ENCODE measurements at places on chromosomes 4 and X.
A peak's percentile ranks its signal among the peaks of the same experiment; 100 is the strongest.

DNA sequence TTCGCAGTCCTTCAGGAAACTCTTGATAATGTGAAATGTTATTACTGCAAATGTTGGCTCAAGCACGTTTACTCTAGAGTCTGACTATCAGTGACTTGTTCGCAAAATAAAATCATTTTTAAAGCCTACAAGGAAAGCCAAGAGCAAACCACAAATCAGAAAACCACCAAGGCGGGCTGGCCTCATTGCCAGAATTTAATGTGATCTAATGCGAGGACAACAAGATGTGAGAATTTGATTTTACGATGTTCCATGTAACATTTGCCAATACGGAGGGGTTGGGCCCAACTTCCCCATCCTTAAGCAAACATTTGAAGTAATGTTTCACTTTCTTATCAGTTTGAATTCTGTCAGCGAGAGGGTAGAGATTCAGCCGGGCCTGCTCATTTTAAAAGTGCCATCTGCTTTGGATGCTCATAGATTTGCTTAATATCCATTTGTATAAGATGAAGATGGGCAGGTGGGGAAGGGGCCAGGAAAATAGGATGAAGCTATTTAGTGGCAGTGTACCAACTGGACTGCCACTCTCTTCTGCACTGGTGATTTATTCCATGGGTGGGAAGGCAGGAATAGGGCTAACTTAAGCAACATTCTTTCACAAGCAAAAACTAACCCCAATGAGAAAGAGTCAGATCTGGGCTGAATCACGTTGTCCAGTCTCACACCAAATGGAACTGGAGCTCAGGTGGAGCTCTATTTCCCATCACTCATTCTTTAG lies 225.3 kb downstream of the ANAPC10 start:
- no peak for DNase-seq

DNA sequence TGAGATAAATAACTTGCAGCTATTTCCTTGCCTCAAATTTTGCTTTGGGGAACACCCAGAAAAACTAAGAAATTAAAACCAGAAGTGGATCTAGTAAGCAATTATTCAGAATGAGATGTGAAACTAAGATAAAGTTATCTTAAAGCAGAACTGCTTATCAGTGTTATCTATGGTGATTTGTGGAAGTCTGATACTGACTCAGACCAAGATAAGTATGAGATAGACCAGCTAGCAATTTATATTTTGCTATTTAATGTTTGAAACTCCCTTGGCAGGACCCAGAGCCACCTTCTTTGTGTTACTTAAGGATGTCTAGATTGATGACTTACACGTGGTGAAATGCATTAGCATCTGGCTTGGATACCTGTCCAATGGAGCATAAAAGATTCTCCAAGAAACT lies 368.1 kb downstream of the EPHA5 start:
- no peak for DNase-seq

DNA sequence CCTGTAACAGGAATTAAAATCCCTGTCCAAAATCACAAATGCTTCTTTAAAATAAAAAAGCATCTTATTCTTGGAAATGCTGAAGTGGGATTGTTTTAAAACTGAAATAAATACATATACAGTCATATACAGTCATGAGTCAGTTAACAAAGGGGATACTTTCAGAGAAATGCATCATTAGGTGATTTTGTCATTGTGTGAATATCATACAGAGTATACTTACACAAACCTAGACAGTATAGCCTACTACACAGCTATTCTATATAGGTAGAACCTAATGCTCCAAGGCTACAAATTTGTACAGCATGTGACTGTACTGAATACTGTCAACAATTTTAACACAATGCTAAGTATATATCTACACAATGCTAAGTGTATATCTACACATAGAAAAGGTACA lies 104.3 kb downstream of the BRWD3 start:
- no peak for DNase-seq

GRCh38 chrX:27608671-27609070 lies 18.5 kb downstream of the DCAF8L2 start:
- no peak for DNase-seq

DNA sequence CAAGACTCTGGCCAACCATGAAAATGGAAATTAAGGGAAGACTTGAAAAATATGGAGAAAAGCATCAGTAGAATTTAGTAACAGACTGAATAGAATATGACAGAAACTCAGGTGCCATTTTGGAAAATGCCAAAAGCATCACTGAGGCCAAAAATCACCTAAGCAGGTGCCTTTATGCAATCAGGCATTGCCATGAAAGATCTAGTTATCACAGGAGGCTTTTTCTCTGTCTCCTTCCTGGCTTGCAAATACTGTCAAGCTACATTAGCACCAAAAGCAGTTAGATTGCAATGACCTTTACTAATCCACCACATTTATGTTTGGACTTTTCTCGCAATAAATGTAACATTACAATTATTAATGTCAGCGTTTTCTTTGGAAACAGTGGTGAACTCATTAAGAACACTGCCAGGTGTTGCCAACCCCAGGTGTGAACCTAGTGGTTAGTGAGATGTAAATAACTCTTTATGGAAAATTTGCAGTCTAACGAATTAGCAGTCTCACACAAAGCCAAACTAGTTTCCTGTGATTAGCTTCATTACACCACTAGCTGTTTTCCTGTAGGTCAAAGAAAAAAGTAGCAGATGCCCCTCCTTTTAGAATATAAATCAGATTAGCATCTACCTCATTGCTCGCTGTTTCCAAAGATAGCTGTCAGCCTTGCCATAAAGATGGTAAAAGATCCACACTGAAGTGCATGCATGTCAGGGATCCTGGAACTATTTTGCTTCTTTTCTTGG lies 1568.4 kb upstream of the TENM3 start:
- no peak for DNase-seq

DNA sequence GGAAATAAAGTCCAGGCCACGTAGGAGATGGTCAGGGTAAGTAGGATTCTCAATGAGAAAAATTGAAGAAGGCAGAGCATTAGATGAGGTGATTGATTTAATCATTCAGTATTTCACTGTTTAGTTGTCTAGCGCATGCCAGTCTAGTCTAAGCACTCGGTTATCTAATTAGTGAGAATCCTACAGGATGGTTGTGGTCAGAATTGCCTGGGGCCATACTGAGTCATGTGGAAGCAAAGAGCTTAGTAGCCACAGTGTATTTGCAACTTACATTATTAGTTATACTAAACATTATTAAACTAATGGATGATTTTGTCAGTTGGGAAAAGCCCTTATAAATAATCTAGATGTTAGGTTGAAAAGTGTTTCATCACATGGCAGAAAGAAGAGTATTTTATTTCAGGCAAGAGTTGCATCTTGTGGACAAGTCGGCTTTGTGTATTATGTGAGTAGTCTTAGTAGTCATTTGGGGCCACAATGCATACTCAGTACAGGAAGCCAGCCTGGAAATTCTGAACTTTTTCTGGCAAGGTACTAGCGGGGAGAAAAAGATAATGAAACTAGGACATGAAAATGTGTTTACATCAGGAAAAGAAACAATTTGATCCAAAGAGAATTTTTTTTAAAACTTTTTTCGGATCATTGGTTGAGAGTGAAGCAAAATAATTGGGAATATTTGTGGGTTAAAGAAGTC lies 31.9 kb downstream of the CPEB2 start:
- no peak for DNase-seq

DNA sequence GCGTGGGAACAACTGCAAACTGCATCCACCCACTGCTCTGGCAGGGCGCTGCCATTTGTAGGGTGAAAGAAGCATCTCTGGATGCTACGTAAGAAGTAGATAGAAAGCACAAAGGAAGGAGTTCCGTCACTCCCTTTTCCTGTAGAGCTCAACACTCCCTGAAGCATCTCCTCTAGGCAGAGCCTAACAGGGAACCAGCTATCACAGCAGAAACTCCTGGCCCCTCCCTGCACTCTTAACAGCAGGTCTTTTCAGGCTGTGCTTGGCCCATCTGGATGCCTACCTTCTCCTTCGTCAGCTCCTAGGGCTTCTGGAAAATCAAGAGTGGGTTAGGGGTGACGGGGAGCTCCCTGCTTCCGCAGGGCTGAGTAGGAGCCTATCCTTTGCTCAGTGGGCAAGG lies 112.9 kb upstream of the TLL1 start:
- DNase-seq, result no peak

GRCh38 chrX:51598899-51599298 lies 19.8 kb downstream of the CENPVL3 start:
- DNase-seq, result no peak

DNA sequence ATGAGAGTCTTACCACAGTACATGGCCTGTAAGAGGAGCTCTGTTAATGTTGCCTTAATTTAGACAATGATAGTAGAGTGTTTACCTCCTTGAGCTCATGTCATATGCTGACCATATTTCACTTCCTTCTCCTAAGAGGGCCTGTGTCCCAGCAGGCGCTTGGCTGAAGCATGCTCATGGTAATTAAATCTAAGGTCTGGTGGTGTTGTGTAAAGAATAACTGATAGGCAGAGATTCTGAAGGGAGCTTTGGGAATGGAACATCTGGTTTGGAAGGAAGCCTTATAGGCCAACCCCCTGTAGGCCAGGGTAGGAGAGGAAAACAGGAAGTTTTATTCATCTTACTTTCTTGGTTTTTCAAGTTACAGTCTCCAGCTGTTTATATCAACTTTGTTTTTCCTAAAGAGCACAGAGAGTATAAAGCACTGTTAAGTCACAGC lies 300.2 kb downstream of the USP46 start:
- no peak for DNase-seq

DNA sequence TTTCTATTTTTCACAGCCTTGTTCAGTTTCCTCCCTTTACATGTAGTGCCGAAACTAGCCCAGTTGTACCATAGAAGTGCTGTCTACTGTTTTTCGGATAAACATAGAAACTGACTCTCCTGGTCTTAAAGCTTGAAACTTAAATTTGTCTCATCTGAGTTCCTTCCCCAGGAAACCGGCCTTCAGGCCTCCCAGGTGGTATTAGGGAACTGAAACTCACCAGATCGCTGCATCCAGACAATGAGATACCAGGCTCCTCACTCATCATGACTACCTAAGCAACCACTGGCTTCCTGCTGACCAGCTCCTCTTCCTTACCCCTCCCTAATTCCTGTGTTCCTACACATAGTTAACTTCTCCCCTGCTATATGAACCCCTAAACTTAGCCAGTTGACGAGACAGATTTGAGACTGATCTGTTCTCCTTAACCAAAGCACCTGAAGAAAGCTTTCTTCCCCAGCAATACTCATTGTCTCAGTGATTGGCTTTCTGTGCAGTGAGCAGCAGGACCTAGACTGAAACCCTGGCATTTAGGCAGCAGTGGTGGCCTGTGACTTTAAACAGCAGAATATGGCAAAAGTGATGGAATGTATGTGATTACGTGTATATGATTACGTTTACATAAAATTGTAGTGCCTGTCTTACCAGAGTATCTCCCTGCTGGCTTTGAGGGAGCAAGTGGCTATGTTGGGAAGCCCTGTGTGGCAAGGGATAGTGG lies 959.1 kb upstream of the LCORL start:
- DNase-seq, result no peak

DNA sequence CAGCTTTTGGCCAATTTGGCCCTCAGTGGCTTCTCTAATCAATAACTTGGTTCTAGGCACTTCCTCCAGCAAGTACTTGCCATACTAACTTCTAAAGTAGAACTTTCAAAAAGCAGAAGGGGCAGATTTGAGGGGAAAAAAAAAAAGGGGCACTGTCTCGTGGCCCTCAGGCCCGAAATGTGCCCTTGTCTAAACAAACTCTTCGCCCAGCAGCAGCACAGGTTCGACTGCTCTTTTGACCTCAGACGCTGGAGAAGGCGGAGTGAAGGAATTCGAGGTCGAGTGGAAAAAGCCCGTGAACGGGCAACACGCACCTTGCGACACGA lies 775 bp downstream of the GRPEL1 start:
- no peak for DNase-seq

GRCh38 chr4:44025376-44026020 lies 423.1 kb downstream of the KCTD8 start:
- no peak for DNase-seq

- peak; percentile 63 for DNase-seq
Measured at GRCh38 chr4:76301068-76301774, 5.3 kb upstream of the STBD1 start.

GRCh38 chr4:54473077-54473545 lies 184.6 kb upstream of the KIT start:
- DNase-seq, result no peak

GRCh38 chr4:165666836-165667235 lies 206.2 kb upstream of the TLL1 start:
- no peak for DNase-seq

- no peak for DNase-seq
Measured at GRCh38 chrX:78383594-78383993, 56.2 kb upstream of the CYSLTR1 start.

DNA sequence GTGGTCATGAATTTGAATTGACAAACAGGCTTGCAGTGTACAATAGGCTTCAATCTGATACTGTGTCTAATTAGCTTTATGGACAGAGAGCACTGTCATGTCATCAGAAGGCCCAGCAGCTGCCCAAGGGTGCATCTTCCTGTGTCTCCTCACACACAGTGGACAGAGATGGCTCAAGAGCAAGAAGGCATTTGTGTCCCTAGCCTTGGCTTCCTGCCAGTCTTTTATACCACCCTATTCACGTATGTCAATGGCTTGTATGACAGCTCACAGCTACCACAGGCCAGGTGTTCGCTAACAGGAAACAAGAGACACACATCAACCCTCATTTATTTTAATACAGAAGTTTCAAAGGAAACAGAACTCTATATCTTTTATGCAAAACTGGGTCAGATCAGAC lies 874.0 kb upstream of the AGA start:
- DNase-seq, result no peak

DNA sequence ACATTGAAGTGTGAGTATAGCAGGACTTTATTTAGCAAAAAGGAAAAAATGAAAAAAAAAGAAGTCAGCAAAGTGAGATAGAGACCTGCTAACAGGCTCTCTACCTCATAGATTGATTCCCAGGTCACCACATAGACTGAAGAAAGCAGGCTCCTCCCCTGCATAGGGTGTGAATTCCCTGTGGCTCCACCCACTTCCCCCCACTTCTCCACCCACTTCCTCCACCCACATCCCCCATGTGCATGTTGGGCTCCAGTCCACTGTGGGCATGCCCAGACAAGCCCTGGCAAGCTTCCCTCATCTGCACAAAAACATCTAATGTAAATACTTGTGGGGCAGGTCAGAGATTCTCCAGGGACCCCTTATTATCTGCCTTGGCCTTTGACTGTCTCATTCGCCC lies 97.8 kb downstream of the TMEM47 start:
- DNase-seq, result peak; percentile 15

DNA sequence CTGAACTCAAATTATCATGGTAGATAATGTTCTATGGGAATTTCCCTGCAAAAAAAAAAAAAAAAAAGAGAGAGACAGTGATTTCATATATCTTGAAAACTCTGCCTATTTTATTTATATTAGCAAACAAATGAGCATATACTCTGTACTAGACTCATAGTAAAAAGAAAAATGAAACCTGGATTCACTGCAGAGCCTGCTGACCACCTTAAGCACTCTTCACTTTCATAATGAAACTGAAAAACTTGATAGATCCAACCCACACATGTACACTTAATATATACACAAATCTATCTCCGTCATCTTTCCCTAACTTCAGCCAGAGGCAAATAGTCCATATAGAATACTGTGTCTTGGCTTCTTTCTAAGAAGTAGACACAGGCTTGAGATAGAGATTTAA lies 226.1 kb upstream of the KCNIP4 start:
- DNase-seq, result no peak

GRCh38 chr4:88097301-88097700 lies 61.1 kb downstream of the ABCG2 start:
- no peak for DNase-seq

All from LoVo (cell line).